Breast epithelium (tissue), 4 donors: ENCODE measurements at places on chromosomes 2 and 18. TPM values are rescaled to one million over a fixed set of nuclear protein-coding genes. Genes with fewer than 3 reads are reported as not detected.

GRCh38 chr18:7272311-7273049 is 41.6 kb downstream of the LRRC30 start:
- peak; percentile 32 for DNase-seq

GRCh38 chr2:224069172-224069571 is 30.1 kb upstream of the SERPINE2 start:
- DNase-seq, result no peak

GRCh38 chr2:189467160-189467559 is 25.9 kb downstream of the WDR75 start:
- no peak for DNase-seq

GRCh38 chr2:37020887-37021796 is 54.8 kb upstream of the STRN start:
- no peak for DNase-seq

DNA sequence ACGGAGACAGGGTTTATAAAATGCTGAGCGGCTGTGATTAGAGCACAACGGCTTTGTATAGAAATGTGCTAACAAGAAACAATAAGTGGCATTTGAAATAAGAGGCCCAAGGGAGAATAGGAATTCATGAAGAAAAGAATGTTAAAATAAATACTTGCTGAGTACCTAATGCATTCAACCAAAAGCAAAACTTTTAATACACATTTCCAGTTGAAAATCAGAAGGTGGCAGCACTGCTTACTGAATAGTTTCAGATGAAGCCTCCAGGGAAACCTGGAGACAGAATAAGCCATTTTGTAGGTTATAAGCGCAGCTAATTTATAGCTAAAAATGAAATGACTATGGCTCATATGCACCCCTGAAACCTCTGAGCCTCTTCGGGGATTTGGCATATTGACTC is 286.6 kb downstream of the DPP10 start:
- DNase-seq, result no peak

DNA sequence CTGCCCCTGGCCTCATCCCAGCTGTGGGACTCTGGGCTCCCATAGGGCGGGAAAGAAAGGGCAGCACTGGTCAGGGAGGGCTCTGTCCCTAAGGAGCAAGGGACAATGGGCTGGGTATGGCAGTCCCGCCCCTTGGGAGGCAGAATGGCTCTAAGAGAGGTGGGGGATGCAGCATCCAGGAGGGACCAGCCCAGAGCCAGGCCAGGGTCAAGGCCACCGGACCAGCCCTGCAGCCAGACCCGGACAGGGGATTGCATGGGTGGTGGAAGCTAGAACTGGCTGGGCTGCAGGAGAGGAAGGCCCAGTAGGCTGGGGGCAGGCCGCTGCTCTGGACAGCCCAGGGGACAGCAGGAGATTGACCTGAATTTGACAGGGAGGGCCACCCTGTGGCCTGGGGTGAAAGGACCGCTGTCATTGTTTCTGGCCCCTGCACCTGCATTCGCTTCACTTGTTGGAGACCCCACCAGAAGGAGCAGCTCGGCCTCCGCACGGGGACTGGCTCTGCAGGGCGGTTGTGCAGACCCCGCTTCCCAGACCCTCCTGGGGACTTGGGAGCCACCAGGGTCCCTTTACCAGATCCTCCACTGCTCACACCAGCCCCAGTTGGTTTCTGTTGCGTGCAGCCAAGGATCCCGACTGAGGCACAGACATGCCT is 14.6 kb downstream of the RAMP1 start:
- peak; percentile 45 for DNase-seq

GRCh38 chr2:128423788-128424165 is 105.1 kb upstream of the HS6ST1 start:
- DNase-seq, result peak; percentile 6

DNA sequence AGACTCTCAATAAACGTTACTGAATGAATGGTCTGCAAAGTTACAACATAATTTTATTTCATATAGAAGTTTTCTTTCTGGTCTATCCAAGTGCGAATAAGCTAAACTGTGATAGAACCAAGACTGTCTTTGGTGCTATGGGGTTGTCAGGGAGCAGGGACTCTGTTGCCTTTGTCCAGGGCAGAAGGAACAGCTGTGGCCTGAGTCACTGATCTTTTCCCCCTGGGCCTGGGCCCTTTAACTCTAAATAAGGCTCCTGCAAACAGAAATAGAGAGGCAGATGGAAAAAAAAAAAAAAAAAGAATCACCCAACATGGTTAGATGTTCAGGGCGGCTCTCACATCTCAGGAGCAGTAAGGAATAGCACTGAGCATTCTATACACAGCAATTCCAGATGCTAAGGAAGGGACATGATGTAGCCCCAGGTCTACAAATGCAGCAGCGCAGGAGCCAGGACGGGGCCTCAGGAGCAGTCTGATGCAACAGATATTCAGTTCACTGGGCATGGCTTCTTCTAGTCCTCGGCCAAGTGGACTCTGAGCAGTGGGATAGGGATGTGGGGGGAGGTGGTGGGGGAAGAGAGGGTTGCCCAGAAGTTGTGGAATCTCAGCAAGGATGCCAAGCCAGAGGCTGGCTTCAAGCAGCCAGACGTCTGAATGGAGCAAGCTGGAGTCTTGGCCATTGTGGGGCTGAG is 247.1 kb upstream of the SIX2 start:
- DNase-seq, result no peak

GRCh38 chr2:219252084-219252483 is 959 bp upstream of the TUBA4B start:
- no peak for DNase-seq

DNA sequence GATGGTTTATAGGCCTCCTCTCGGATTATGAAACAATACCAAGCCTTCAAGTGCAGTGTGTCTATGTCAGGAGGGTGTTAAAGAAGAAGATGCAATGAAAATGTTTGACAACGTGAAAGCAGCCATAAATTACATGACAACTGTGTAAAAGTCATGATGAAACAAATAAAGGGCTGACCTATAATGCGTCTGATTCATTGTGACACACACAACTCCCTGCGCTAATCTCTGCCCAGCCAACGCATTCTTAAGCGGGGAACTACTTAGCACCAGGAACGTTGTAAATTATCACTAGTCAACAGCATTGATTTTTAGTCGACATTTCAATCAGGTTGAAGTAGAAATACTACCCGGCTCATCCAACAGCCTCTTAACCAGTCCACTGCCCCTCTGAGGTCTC is 26.8 kb downstream of the BCL11A start:
- no peak for DNase-seq

DNA sequence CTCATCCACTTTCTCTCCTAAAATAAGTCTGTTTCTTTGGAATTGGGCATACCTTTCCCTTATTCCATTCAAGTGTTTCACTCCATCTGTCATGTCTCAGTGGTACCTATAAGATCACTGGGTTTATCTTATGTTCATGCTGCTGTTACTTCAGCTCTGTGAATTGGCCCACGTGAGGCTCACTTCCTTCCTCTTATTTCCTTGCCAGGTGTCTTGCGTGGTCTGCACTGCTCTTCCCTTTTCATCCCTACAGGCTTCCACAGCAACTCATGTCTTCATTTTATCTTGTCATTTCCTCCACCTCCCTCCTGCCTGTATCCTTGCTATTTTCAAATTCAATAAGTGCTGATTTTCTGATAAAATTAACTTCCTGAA is 159.1 kb upstream of the ALPP start:
- no peak for DNase-seq

MAP3K19 gene
- not detected for total RNA-seq

DNA sequence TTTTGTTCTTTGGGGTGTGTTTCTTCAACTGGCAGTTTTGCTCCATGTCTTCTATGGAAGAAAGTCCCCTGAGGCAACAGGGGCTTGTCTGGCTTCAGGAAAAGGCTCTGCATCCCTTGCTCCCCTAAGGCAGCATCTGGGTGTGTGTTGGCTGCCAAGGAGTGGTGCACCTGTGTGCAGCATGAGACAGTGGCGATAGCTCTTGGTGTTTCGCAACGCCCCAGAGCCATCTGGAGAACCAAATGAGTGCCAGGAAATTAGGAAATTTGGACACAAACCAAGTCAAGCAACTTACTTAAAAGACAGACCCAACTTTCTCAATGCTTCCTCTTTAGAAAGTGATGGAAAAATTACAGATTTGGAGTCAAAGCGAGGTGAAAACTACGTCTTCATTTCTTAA is 1044.4 kb upstream of the CNTNAP5 start:
- no peak for DNase-seq

GRCh38 chr2:98623657-98624056 is 15.3 kb downstream of the UNC50 start:
- DNase-seq, result no peak

TUBA4B gene
- not detected for total RNA-seq

GRCh38 chr18:77133835-77134496 is 1.4 kb upstream of the MBP start:
- peak; percentile 43 for DNase-seq

NOL4 gene
- total RNA-seq, result not detected

LAMA1 gene
- total RNA-seq, result 10.2 TPM

LBX2 gene
- 4.6 TPM for total RNA-seq

DNA sequence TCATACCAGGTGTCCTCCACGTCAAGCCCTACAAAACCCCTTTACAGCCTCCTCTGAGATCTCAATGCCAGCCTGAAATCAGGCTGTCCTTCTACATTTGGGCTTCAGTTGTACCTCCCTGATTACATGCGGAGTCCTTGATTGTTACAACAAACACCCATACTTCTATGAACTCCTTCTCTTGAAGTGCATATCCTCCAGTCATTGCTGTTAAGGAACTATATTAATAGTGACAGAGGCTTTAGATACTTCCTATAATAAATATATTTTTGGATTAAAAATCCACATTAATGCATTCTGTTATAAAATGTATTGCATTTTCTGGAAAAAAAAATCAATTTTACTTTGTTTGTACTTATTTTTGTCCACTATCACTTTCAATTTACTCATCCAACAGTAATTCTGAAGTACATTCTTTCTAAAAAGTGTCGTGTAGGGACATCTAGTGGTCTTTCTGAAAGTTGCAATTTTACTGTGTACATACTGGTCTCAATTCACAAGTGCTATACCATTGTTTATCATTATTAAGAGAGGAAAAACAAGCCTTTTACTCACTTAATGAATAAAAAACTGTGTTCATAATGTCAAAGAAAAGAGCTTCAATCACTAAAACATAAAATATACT is 316.4 kb downstream of the DSEL start:
- DNase-seq, result no peak

GRCh38 chr2:226868331-226869162 is 32.7 kb downstream of the RHBDD1 start:
- no peak for DNase-seq

DNA sequence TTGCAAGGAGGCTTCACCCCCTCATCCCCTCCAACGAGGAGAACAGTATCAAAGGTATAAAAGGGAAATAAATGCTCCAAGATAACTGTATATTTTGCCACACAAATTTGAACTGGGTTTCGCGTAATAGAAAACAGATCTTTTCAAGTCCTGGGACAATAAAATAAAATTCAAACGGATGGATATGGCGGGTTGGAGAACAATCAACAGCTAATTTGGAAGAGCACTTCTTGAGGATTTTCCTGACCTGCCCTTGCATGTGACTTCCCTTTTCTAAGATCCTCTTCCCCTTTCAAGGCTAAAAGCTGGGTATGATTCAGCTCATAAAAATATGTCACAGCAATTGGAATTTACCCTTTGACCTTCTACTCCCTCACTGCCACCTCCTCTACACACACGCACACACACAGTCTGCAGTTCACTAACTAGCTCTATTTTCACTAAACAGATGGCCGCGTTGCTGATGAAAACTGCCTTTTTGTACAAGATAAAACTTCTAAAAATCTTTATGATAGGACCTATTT is 386.9 kb downstream of the FIGN start:
- DNase-seq, result no peak
